ENCODE measurements at places on chromosomes 3 and 15. TPM values are rescaled to one million over a fixed set of nuclear protein-coding genes. Genes with fewer than 3 reads are reported as not detected.

Gene PLSCR2
- total RNA-seq, result not detected

- H3K4me1 ChIP-seq, result peaks cover 9% of the 10 kb centered on the region
- no peak overlapping the region for H3K4me3 ChIP-seq
Observed at GRCh38 chr3:38421679-38422336, 31.9 kb upstream of the ACVR2B start.

DNA sequence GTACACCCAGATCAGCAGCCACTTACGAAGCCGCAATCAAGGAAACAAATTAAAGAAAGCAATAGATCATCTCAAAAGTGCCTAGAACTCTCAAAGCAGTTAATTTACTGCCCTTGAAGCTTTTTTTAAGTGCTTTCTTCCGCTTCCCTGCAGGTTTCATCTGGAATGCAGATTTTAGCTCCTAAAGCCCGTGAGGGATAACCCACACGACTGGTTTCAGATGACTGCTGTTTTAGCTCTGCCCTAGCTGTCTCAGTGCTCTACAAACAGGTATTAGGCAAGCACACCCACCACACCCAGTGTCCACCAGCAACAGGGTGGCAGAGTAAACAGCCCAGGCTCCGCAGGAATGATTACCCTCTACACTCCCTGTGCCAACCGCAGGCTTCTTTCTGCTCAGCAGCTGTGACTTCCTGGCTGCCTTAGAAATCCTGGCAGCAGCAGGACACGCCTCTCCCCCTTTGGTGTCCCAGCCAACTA is 126.0 kb downstream of the FMN1 start:
- no peaks in the 10 kb centered on the region for H3K27me3 ChIP-seq
- no peak overlapping the region for H3K4me3 ChIP-seq
- H3K36me3 ChIP-seq, result no peaks in the 10 kb centered on the region
- DNase-seq, result peak; percentile 26

DNA sequence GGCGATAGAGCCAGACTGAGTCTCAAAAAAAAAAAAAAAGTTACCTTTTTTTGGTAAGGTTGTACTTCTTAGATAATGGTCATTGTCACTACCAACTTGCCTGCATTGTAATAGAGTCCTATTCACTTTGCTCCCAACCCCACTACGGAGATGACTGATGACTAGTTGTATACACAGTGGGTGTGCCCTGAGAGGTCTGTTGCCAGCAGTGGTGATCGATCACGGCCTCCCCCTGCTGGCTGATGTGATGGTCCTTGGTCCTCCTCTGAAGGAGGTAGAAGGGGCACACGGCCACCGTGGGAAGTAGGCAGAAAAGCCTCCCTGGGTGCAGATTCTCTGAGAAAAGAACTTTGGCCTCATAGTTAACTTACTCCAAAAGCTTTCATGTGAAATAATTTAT is 10.7 kb downstream of the GCNT3 start:
- peaks cover 7% of the 10 kb centered on the region for H3K27me3 ChIP-seq
- no peaks in the 10 kb centered on the region for H3K36me3 ChIP-seq
- H3K4me3 ChIP-seq, result no peak overlapping the region
- H3K27ac ChIP-seq, result no peak overlapping the region
- DNase-seq, result peak; percentile 55

DNA sequence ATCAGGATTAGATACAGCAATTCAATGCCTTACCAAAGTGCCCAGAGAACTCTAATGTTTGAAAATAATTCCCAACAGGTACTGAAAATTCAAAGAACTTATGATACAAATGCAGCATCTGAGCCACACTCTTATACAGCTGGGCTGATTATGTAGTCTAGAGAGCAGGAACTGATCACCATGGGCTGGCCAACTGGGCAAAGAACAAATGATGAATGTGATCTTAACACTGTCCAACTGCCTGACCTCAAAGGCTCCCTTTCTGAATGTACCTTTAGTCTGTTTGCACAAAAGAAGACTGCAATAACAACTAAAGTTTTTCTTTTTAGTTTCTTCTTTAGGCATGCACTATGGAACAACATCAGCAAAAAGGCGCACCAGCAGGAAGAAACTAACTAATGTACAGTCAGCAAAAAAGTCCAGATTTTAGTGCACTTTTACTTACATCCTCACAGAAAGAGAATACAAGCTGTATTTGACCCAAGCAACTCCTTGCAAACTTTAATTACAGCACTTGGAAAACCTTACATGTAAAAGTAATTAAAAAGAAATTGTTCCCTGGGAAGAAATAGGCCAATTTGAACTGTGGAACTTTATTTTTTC is 1095.1 kb downstream of the IGSF11 start:
- no peaks in the 10 kb centered on the region for H3K36me3 ChIP-seq
- H3K27me3 ChIP-seq, result no peaks in the 10 kb centered on the region
- H3K4me1 ChIP-seq, result peaks cover 10% of the 10 kb centered on the region
- no peak overlapping the region for H3K4me3 ChIP-seq

DNA sequence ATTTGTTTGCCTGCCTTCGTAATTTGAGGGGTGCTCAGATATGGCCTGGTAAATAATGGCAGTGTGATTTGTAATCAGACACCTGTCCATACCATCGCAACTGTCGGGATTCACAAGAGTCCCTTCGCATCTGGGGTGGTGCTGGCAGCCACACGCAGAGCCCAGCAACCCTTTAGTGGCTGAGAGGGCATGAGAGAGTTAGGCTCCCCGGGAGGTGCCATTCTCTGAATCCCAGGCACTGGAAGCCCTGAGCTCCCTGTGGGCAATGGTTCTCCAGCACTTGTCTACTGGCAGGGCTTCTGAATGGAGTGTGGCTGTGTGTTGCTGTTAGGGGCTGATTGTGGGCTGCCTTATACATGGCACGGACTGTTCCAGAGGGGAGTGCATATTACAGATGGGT is 230.1 kb downstream of the EBLN2 start:
- no peak overlapping the region for H3K4me3 ChIP-seq
- H3K4me1 ChIP-seq, result peaks cover 13% of the 10 kb centered on the region
- peak; percentile 18 for DNase-seq
- no peak overlapping the region for H3K27ac ChIP-seq
- H3K27me3 ChIP-seq, result no peaks in the 10 kb centered on the region
- H3K36me3 ChIP-seq, result no peaks in the 10 kb centered on the region

All from neural progenitor cell (in vitro differentiated cells).